Activated CD4-positive, alpha-beta memory T cell treated with anti-CD3 and anti-CD28 coated beads, Interleukin-2, amount 10 ng/mL, durations not matched to agents 7 days and 5 days (primary cell): ENCODE measurements at places on chromosomes 1 and 21. TPM values are rescaled to one million over a fixed set of nuclear protein-coding genes. Genes with fewer than 3 reads are reported as not detected.

DNA sequence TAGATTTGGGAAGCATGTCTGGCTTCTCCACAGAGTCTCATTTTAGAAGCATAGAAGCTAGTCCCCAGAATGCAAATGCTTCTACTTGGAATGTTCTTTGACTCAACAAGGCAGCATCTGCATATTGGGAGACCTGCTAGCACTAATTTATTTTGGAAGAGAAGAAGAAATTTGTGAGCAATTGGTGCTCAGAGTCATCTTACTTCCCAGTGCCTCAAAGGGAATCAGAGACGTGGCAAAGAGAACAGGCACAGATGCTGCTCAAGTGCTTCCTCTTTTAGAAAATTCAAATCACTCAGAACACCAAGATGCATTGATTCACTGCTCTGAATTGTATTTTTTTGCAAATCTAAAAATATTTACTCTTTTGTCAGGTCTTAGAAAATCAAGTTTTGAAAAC is 255.7 kb downstream of the BRINP2 start:
- no peak for DNase-seq

The PAQR7 gene
- 1.4 TPM for total RNA-seq

The LMOD1 gene
- total RNA-seq, result not detected

The RNU1-2 gene
- total RNA-seq, result 1,570 TPM

The CD247 gene
- total RNA-seq, result 242 TPM
